Activated T-helper 9 cell treated with anti-CD3 and anti-CD28 coated beads, Interleukin-2, amount 50 U/mL, for 16 hours (primary cell): ENCODE measurements at places on chromosomes 6 and 20.

DNA sequence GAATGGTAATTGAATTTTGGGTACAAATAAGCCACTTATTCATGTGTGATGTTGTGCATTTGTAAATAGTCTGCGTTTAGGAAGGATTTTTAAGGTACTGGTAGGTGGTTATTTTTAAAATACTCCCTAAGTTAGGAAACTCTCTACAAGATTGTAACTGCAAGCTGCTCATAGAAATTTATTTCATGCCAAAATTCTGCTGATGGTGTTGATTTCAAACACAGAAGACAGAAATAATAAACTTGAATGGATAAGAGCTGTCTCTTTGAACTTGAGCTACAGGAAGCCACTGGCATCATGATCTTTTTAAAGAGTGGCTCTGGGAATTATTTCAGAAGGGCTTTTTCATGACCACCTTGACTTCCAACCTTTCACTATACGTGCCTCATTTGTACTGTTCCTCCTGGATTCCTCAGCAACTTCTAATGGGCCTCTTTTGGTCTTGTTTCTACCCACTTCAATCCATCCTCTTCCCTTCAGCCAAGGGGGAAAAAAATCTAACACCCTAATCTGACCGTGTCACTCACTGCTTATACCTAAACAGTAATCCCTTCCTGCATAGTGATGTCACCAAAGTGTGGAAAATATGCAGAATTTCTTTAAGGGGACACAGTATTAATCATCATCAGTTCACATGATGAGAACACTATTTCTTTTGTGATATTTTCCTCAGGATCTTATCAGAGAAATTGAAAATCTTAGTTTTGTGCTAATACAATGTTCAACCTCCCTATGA, 113.6 kb downstream of the PFDN4 start:
- no peak for DNase-seq

GRCh38 chr20:61042506-61043385, 209.3 kb upstream of the CDH4 start:
- no peak for DNase-seq

GRCh38 chr6:13579911-13580310, 5.5 kb downstream of the SIRT5 start:
- DNase-seq = no peak

DNA sequence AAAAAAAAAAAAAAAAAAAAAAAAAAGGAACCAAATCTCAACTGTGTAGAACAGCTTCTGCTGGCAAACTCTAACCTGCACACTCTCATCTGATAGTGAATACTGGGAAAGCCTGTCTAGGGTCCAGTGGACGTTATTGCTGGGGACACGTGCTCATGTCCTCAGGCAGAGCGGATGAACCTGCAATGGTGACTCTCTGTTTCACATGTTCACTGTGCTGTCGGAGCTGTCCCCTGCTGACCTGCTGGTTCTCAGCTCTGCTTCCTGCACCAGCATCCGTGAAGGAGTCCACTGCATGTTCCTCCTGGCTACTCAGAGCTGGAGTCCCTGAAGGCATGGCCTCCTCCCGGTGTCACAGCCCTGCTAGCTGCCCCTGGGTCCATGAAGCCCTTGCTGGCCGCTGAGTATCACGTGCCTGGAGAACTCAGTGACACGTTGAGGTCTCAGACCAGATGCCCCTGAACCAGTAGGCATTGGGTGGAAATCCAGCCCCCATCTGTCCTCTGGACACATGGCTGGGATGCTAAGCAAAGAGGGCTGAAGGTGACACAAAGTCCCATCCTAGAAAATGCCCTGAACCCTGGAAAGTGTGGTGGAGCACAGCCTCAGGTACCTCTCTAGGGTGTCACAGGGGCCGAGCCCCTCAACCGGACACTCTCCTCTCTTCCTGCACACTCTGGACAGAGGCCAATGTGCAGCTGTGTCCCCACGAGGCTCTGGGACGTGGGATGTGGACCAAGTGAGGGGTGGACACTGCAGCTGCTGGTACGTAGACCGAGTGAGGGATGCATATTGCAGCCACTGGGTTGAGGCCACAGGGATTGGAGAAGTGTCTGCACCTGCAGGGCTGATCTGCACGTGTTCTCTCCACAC, 54.9 kb upstream of the FRMD1 start:
- no peak for DNase-seq

DNA sequence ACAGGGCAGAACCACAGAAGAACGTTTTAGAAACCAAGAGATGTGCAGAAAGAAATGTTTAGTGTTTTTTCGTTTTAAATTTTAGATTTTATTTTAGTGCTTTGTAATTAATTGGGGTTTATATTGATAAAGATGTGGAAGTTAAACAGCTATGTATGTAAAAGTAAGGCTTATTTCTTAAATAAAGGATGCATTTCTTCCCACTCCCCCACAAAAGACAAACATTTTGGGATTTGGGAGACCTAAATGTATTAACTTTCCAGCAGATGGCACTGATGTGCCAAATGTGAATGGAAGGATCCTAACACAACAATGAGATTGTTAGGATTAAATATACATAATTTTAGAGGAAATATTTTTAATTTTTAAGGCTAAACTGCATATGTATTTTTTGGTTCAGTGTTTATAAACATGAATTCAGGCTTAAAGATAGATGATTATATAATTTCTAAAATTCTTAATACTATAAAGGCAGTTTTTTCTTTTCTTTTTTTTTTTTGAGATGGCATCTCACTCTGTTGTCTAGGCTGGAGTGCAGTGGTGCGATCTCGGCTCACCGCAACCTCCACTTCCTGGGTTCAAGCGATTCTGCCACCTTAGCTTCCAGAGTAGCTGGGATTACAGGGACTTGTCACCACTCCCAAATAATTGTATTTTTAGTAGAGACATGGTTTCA, 12.0 kb downstream of the PFDN4 start:
- no peak for DNase-seq

- DNase-seq = no peak
Measured at GRCh38 chr20:1456300-1456699, 10.3 kb downstream of the NSFL1C start.
